ENCODE measurements at places on chromosomes 12 and 14. TPM values are rescaled to one million over a fixed set of nuclear protein-coding genes. Genes with fewer than 3 reads are reported as not detected.

TSHR gene
- not detected for total RNA-seq

RPS6KL1 gene
- total RNA-seq = 9.6 TPM

CLEC4E gene
- total RNA-seq = not detected

GYS2 gene
- not detected for total RNA-seq

ACRBP gene
- 0.50 TPM for total RNA-seq

KRT75 gene
- 0.78 TPM for total RNA-seq

JPH4 gene
- total RNA-seq = not detected

PLBD1 gene
- 3.4 TPM for total RNA-seq

Measured in nasal cavity respiratory epithelium epithelial cell of viscerocranial mucosa (primary cell).